Activated CD4-positive, alpha-beta T cell treated with anti-CD3 and anti-CD28 coated beads for 1 hour (primary cell): ENCODE measurements at places on chromosomes 7 and 10.

GRCh38 chr10:104084482-104085142 is 1.1 kb downstream of the COL17A1 start:
- DNase-seq: no peak

GRCh38 chr7:74280985-74281384 is 8.2 kb upstream of the CLIP2 start:
- no peak for DNase-seq

DNA sequence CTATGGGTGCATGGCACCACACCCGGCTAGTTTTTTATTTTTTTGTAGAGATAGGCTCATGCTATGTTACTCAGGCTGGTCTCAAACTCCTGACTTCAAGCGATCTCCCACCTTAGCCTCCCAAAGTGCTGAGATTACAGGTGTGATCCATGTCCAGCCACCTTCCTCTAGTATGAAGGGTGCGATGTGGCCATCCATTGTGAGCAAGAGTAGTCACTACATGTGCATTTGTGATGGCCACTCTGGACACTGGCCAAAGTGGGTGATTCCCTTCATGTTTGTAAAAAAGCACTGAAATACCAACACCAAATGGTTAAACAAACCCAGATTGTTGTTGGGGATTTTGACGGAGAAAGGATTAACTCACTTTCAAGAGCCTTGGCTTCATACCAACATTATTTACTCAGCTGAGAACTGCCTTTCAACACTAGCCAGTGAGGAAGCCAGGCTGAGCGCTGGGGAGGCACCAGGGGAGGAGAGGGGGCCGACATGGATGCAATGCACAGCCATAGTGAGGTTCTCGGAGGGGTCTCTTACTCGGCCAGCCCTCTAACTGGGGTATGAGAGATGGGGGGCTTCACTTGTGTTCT is 198.1 kb upstream of the LYZL2 start:
- DNase-seq: no peak

GRCh38 chr7:102434039-102434486 is 688 bp downstream of the ORAI2 start:
- no peak for DNase-seq

GRCh38 chr10:133346413-133346812 is 760 bp upstream of the PRAP1 start:
- DNase-seq: no peak

- DNase-seq: no peak
Measured at GRCh38 chr7:80231707-80232106, 97.1 kb downstream of the GNAI1 start.

- DNase-seq: no peak
Measured at GRCh38 chr7:46072722-46073121, 151.7 kb upstream of the IGFBP3 start.

DNA sequence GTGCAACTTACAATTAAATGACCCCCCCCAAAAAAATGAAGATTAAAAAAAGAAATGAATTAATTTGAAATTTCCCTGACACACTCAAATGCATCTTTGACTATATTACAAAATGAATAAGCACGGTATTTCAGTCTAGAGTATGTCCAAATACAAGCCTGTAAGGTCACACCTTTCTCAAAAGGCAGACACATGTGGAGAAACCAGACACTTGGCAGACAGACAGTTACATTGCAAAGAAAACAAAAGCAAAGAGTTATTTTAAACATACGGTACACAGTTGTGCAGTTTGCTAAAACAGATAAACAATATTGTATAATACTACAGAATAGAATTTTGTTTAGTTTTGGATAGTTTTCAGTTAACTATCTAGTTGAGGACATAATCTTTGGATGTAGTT is 153.0 kb downstream of the ATE1 start:
- no peak for DNase-seq

DNA sequence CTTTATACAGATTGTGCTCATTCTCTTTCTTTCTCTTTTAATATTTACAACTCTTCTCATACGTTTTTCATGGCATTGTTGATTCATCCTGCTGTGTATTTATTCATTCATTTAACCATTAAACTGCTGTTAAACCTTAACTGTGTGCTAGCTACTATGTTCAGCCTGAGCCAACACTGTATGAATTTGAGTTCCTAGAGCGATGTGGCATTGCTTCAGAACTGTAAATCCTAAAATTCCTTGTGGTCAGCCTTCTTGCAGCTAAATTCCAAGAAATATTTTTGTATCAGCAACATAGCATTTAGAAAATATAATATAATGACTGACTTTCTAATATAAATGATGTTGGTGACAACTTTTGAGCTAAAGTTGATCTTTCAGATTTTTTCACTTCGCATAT is 184.7 kb upstream of the FZD1 start:
- no peak for DNase-seq

DNA sequence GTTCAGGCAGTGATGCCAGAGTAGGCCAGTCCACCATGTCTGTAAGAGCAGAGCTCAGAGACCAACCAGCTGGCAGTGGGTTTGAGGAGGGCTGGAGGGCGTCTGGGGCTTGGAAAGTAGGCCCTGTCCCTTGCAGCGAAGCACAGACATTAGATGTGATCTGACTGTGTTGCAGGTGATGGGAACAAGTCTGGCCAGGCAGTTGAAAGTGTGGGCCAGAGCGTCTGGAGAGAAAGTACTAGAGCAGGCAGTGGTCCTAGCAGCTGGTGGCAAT is 53.3 kb downstream of the CHN2 start:
- no peak for DNase-seq

DNA sequence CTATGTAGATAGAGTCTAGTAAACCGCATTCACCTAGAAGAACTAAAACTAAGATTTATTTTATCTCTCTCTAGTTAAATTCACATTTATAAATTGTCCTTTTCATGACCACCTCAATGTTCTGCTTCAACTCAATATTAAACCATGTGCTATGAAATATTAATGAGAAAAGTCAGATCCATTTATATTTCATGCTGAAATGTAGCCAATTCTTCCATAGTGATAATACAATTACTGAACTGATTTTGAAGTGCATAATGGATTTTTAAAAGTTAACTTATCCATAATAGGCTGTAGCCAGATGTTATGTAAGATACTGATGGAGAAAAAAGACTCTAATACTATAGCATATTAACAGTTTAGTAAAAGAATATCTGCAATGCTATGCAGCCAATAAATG is 479.7 kb upstream of the PCDH15 start:
- DNase-seq: no peak

DNA sequence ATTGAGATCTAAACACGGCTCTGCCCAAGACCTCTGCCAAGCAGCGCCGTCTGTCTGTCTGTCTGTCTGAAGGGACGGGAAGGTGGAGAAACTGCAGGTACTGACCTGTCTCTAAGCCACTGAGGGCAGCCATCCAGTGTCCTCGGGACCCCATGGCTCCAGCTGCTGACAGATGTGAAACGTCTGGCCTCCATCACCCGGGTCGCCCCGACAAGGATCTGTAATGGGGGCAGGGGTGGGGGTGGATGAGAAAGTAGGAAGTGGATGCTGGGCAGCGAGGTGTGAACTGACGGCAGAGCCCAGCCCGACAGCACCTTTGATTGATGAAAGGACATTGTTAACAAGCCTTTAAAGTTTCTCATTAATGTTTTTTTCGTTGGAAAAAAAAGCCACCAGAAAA is 193.1 kb downstream of the EBF3 start:
- no peak for DNase-seq

DNA sequence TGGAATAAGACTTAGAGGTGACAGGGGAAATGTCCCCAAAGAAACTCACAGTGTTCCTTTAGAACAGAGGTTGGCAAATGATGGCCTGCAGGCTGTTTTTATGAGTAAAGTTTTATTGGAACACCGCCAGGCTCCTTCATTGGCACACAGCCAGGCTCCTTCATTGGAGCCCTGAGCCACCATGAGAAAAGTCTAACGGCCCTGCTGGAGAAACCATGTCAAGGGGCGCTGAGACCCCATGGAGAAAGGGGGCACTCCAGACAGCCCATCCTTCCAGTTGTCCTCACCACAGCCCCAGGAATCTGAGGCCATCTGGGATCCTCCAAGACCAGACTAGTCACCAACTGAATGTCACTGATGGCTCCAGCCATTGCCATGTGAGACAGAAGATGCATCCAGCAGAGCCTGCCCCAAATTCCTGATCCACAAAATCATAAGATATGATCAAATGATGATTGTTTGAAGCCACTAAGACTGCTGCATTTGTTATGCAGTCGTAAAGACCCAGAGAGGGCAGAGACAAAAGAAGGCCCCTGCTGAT is 88.2 kb upstream of the GPR26 start:
- DNase-seq: no peak

GRCh38 chr7:100516135-100516812 is 22.7 kb upstream of the AGFG2 start:
- DNase-seq: peak; percentile 12

- DNase-seq: no peak
Measured at GRCh38 chr10:113681533-113682470, 2.1 kb downstream of the CASP7 start.

GRCh38 chr10:117186832-117187615 is 10.3 kb upstream of the KCNK18 start:
- DNase-seq: no peak

GRCh38 chr10:17255512-17255911 is 27.5 kb downstream of the VIM start:
- no peak for DNase-seq

- no peak for DNase-seq
Measured at GRCh38 chr7:112398534-112398933, 51.7 kb upstream of the IFRD1 start.

- no peak for DNase-seq
Measured at GRCh38 chr10:74307061-74307651, 156.1 kb downstream of the ADK start.

DNA sequence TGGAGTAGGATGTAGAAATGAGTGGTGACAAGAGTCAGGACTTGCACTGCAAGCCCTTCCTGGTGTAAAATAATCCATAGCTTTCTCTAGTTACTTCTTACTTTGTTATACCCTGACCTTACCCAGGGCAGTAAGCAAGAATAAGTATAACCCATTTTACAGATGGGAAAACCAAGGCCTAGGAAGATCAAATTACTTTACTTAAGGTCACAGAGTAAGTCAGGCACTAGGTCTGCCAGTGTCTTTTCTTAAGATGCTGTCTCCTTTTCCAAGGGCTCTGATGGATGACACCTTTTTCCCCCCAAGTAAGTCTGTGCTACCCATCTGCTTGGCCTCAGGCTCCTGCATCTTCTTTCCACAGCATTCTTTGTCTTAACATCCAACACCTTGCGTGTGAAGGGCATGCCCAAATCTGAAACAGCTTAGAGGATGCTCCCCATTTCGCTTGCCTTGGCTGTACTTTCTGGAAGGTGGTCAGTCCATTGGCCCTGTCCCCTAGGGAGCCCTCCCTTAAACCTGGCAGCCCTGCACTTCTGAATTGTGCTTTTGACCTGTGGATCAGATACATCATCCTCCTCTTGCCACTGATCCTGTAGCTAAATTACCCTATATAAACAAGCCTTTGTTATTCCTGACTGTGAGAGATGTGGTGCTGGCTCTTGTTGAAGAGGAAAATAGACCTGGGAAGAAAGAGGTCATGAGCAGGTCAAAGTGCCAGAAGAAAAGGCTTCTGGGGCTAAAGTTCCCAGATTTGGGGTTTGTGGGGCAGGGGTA is 168.6 kb downstream of the LRMDA start:
- DNase-seq: no peak

GRCh38 chr7:4734587-4735345 is 40.7 kb upstream of the AP5Z1 start:
- DNase-seq: no peak

DNA sequence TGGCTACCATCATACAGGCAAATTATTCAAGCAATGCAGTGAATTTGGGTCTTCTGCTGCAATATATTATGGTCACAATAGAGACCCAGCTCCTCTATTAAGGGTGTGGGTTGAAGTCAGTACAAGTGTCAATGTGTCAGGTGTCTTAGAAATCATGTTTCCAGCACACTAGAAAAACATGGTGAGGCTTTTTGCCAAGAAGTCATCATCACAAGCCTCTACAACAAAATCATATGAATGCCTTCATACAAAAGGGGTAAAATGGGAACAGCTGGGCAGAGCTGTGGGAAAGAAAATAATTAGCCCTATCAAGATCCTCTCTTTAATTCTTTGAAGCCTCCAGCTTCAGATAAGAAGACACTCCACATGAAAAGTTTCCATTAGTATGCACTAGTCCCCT is 37.2 kb downstream of the FAM13C start:
- no peak for DNase-seq

DNA sequence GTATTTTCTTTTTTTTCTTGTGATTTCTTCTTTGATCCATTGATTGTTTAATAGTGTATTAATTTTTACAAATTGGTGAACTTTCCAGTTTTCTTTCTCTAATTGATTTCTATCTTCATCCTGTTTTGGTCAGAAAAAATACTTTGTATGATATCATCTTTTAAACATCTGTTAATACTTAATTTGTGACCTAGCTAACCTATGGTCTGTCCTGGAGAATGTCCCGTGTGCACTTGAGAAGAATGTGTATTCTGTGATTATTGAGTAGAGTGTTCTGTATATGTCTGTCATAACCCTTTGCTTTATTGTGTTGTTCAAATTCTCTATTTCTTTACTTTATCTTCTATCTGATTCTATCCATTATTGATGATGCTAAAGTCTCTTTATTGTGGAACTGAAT is 65.8 kb upstream of the ZEB1 start:
- no peak for DNase-seq

DNA sequence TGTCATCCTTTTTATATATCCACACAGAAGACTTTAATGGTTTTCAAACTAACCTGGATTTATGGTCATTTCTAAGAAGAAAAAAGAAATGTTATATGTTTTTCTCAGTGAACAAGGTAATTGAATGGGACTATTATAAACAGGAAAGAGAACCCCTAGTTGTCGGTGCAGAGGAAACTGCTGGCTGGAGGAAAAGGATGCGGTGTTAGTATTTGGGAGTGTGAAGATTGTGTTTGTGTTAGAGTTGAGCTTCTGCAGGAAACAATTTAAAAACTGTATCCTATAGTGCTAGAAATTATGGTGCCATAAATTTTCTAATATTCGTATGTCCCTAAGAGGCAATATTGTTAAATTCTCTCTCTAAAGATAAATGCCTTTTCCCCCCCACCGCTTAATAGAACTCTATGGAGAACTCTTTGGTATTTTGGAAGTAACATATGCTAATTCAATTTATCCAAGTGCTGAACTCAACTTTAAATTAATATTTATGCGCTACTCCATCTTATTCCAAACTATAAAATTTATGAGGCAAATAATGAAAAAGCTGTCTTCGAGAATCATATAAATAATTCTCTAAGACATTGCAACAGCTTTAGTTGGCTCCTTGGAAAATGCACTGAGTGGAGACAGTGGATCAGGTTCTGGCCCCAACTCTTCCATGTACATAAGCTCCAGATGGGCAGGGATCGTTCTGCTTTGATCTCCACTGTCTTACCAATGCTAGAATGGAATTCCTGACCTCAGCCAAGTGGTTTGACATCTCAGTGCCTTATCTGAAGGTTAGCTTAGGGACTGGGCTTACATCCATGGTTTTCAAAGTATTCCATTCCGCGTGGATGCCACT is 5.6 kb downstream of the BZW2 start:
- no peak for DNase-seq

GRCh38 chr7:42453931-42454361 is 216.9 kb upstream of the GLI3 start:
- DNase-seq: no peak

DNA sequence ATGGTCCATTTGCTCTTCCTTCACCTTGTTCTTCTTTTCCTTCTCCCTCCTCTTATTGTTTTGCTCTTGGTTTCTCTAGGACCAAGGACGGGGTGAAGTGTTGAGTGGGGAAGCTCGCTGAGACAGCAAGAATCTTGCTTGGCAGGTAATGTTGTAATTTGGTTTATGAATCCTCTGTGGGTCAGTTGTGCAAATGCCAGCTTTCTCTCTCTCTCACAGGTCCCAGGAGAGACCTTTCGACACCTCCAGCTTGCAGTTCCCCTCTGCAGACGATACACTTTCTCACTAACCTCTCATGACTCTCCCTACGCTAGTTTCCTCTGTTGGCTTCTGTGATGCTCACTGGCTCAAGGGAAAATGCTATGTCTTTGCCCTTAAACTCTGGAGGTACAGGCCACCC is 77.0 kb downstream of the FRMD4A start:
- DNase-seq: no peak
